ENCODE measurements at places on chromosomes 5 and 9.

DNA sequence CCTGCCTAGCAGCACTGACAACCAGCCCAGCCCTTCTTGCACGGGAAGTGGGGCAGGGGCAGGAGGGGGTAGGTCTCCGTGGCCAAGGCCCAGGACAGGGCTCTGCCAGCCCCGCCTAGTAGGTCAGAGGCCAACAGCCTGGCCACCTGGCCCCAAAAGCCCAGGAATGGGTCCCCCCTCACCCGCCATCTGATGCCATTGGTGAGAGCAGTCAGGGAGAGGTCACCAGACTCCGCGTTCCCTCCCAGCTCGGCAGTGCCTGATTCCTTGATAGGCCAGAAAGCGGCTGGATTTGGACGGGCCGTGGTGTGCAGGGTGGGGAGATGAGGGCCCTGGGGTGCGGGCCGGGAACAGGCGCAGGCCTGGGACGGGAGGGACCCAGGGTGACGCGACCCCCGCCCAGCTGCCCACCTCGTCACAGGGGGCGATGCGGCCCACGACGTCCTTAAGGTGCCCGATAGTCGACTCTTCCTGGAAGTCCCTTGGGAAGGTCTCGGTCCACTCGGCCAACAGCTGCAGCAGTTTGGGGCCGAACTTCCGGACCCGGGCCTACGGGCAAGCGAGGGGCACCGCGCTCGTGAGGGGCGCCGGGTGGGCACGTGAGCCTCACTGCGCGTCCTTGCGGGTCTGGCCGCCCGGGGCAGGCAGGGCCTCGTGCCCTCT is 64.5 kb upstream of the RNF130 start:
- no peak for DNase-seq

DNA sequence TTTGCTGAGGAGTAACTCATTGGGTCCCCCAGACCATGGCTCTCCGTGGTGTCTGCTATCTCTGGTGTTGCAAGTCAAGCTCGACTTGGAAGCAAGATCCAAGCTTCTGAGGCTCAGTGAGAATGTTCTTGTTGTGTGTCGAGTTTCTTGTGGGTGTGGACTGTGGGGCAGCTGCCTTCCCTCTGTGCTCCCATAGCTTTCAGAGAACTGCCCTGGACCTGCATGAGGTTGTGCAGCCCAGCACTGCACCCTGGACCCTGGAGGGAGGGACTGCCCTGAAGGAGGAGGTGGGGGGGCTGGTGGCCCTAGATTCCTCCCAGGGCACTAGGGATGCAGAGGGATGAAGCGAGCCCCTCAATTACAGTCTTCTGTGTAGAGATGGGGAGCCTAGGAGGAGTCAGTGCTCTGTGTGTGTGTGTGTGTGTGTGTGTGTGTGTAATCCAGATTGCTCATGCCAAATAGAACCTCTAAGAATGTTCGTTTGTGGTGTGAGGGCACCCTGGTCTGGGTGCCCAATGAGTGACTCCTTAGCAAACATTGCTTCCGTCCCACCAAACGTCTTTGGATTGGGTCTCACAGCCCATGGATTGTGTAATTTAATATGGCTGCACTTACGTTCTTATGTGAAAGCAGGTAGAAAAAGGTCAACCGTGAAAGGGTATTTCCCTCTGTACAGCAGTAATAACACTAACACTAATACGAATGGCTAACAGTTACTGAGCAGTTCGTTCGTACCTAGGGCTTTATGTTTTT is 143.3 kb upstream of the LMX1B start:
- DNase-seq, result no peak

DNA sequence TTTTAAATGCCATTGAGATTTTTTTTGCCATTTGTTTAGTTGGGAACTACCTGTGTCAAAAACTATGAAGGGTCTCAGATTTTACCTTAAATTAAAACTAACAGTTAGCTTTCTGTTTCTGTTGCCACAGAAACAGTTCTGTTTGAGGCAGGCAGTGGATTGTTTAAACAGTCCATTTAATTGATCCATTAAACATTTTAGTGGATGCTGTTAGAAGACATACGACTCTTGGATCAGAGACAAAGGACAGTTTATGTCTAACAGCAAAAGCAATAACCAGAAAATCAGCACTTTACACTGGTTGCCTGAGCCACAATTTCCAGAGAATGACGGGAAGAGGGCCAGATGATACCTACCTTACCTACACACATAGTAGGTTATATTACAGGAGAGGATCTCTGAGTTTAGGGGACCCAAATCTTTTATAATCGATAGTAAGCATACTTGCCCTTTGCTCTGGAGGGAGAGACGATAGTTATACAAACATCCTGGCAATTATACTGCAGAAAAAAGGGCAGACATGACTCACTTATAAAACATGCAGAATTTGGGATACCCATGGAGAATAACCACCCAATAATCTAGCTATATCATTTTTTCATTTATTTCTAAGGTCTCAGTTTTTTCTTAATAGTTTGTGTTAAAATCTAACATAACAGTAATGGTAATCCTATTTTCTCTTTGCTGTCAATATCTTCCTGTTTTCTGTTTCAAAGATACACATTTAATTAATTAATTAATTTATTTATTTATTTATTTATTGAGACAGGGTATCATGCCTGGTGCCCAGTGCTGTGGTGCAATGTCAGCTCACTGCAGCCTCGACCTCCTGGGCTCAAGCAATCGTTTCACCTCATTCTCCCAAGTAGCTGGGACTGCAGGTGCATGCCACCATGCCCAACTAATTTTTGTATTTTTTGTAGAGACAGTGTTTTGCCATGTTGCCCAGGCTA is 136.7 kb upstream of the TNFAIP8 start:
- DNase-seq, result peak; percentile 28

DNA sequence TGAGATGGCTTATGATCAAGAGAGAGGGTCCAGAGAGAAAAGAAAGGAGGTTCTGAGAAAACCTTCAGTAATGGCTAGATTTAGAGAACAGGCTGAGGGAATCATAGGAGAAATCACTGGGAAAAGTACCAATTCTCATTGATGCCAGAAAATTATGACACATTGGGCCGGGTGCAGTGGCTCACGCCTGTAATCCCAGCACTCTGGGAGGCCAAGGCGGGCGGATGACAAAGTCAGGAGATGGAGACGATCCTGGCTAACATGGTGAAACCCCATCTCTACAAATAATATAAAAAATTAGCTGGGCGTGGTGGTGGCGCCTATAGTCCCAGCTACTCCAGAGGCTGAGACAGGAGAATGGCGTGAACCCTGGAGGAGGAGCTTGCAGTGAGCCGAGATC is 29.5 kb upstream of the PLIN2 start:
- DNase-seq, result peak; percentile 14

DNA sequence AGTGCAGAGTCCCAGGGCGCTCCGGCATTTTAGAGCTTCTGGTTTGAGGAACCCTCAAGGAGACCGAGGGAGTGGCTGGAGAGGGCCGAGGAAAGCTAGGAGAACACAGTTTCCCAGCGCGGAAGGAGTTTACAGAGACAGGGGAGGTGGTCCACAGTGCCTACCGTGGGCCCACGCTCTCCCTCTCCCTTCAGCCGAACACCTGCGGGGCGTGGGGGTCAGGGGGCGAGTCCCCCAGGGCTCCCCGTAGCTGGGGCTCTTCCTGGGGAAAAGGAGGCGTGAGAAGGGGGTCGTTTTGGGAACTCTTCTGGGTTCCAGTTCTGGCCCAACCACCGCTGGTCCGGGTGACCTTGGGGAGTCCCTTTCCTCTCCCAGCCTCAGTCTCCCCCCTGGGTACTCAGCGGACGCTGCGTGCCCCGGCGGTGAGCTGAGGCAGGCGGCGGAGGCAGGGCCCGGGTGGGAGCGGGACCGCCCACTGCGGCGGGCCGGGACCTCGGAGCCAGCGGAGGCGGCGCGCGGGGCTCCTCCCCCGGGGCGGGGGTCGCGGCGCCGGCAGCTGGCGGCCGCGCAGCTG is 368 bp upstream of the FRMPD1 start:
- DNase-seq, result no peak

DNA sequence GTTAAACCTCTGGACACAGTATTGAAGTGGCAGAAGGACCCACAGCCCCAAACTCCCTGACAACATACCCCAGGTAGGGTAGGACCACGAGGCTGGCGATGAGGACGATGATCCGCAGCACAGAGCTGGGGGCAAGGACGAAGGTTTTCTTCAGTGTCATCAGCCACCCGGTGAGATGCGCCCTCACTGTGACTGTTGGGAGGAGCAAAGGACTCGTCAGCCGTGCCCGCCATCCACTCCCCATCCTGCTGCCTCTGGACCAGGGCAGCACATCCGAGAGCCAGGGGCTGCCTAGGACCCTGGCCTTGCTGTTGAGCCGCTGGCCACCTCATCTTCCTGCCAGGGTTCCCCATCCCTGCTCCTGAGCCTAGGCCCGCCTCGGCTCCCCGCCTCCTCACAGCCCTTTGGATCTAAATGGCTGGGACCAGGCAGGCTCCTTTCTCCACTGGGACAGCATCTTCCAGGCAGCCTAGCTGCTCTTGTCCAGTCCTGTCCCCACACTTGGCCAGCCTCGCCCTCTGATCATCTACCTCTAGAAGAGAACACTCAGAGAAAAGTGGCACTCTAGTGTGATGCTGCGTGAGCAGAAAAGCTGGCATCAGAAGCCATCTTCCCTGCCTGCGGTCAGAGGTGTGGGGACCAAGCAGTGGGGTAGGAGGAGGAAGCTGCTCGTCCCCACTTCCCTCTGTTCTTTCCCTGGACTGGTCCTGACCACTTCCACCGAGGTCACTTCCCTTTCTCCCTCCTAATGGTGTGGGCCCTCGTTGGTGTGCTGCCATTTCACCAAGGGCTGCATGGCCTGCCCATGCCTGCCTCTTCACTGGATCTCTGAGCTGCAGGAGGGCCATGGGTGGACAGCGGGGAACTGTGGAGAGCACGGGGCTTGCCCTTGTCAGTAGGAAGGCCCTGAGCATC is 49.2 kb downstream of the OTULIN start:
- DNase-seq, result no peak

DNA sequence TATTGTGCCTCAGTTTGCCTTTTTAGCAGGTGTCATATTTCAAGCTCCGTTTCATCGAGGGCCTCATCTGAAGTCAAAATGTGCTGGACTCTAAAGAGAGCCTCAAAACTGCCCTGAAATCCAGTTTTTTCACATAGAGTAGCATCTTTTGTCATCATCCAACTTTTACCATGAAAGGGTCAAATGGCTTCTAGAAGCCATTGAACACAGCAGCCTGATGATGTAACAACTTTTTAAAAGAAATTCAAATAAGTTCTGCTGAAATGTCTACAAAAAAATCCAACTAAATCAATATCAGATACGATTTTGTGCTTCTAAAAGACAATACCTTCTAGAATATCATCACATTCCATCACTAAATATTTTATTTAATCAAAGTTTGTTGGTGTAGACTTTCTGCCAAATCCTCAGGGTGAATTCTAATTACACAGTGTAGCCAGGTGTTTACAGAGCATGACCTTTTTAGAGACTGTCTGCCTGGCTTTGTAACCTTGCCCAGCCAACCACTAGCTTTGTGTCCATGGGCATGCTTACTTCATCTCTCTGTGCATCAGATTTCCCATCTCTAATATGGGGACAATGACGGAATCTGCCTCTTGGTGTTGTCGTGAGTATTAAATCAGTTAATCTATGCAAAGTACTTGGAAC is 505.0 kb downstream of the EBF1 start:
- DNase-seq, result no peak

DNA sequence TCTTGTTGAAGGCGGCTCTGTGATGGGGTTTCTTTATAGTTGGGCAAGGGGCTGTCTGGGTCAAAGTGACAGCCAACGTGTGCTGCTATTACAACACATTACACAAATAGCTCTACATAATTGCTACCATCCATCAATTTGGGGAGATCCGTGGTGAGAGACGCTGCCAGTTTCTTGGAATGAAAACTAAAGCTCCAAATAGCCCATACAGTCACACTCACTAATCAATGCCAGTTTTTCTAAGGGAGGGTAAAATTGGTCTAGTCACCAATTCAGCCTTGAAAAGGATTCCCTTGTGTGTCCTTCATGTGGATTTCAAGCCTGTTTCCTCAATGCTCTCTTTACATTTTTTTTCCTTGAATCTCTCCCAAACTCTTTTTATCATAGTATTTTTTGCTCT is 343.3 kb upstream of the KLF4 start:
- DNase-seq, result no peak

DNA sequence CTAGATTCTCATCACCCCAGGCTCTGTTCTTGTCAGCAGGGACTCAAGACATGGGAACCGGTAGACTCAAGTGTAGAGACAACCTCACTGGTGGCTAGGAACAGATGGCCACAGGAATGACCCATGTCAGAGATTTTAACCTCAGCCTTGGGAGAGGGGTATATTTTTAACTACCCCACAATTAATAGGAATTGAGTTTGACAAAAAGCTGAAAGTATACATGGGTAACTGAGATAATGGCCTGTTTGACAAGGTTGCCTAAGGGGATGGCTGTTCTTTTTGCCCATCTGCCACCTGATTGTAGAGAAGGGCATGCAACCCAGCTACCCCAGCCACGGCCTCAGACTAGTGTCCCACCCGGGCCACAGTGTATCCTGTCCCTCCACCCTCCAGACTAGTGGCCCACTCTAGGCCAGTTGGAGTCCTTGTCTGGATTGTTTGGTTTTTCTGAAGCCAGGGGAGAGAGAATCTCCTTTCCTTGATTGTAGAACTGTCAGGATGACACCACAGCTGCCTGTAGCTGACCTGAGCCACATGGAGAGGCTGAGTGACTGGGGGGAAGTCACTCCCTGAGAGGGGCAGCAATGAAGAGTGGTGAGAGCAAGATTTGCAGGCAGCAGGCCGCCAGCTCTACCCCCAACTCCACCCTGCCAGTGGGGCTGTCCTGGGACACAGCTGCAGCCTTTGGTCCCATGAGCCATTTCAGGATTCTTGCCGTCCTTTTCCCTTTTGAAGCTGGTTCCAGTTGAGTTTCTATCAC is 14.6 kb upstream of the ANGPTL2 start:
- no peak for DNase-seq

- DNase-seq, result no peak
Measured at GRCh38 chr9:27227192-27227591, 69.8 kb downstream of the EQTN start.

GRCh38 chr9:105449081-105449480 is 1.2 kb downstream of the FSD1L start:
- DNase-seq, result peak; percentile 29

DNA sequence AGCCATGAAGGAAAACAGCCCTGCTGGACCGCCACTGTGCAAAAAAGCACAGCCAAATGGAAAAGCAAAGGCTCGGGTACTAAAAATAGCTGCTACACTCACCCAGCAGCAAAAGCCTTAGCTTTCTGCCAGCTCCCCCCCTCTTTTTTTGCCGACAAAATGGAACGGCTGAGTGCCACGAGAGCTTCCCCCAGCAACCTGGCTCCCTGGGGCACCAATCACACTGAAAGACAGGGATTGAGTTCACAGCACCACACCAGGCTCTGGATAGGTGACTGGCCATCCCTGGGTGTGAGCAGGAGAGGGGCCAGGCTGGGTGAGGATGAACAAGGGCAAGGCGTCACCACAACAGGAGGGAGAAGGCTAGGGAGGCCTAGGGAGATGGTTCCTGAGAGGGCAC is 66.7 kb downstream of the SIL1 start:
- DNase-seq, result peak; percentile 69

- DNase-seq, result peak; percentile 25
Measured at GRCh38 chr5:96628406-96628805, 33.8 kb upstream of the CAST start.

All from fibroblast of skin of scalp (primary cell).